ENCODE measurements at places on chromosomes 6 and 20.

GRCh38 chr6:34343806-34344205 lies 48.7 kb downstream of the NUDT3 start:
- DNase-seq: no peak

- DNase-seq: no peak
These were observed 188.3 kb upstream of the MARCKS start for GRCh38 chr6:113668641-113669408.

DNA sequence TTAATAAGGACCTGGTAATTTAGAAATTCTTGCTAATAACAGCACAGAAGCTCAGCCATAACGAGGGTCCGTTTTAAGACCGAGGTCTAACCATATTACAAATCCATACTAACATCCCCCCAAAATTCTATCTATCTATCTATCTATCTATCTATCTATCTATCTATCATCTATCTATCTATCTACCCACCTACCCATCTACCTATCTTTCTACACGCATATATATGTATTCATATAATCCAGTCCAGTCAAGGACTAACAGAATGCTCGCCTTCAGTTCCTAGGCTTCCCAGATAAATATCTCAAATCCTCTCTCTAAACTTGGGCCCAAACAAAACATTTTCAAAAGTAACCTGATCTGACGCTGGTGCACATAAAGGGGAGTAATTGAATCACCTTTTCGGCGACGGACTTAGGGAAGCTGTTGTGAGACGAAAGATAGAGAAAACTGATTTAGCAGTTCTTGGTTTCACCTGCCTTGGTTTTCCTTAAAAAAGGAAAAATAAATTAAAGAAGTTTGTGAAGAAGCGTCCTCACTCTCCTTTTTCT lies 14.5 kb downstream of the HMGN4 start:
- no peak for DNase-seq

DNA sequence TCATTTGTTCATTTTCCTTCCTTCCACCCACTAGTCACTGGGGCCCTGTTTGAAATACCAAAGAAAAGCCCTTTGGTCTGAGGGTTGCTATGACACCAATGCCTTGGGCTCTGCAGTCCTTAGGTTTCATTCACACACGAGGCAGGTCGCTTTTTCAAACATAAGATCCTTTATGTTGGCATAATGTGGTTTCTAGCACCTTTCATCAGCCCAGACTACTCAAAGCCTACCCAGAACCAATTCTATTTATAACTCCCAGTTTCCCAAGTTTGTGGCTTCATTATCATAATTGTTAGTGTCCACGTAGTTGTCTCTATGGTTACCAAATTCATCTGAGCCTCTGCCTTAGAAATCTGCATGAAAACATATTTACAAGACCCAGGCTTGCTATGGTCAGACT lies 6.6 kb upstream of the TP53RK start:
- no peak for DNase-seq

- no peak for DNase-seq
These were observed 13.2 kb upstream of the PXDC1 start for GRCh38 chr6:3764516-3765335.

DNA sequence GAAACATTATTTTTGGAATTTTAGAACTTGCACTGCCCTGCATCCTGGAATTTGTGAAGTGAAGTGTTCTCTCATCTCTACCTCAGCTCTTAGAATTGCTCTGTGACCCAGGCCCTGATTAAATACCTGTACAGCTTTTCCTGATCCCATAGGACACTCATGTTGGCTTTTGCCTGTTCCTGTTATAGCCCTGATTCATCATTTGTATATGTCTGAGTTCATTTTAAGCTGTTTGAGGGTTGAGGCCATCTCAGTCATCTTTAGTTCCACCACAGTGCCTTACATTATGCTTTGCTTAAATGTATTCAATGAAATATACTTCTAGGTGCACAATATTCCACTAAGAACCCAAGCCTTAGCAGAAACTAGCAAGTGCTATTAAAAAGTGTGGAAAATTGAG lies 26.4 kb downstream of the ZFAND3 start:
- no peak for DNase-seq

DNA sequence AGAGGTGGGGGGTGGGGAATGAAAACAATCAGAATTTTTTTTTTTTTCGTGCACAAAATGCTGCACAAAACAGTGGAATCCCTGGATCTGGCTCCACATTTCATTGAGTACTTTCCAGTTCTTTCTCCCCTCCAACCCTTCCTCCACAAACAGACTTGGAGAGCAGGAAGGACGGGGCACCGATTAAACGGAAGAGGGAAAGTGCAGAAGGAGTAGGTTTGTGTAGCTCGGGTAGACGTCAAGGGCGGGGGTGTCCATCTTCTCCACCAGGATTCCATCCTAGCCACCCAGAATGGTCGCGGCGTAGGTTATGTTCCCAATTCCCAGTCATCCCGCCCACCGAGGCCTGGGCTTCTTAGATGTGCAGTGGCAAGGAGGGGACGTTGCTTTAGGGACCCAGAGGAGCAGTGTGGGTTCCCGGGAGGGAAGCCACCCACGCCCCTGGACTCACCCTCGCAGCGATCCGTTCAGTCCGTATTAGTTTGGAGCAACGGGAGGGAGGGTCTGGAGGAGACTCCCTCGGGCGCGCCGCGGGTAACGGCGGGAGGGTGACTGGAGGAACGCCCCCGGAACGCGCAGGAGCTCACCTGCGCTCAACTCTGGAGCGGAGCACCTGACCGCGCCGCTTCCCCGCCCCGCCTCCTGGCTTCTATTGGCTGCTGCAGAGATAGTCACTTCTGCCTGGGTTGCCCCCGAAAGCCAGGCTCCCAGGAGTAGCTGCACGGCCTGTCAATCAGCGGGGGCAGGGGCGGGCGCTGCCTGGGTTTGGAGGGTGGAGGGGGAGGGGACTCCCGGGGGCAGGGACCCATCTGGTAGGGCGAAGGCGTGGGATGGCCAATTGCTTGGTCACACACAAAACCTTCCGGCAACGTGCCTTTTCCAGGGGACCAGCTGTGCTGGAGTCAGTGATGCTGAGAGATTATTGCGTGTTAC lies at the start of gene ENPP5:
ENPP5 (minus strand) TSS at position 624 of the 933 bp plus-strand sequence. CDS start 2,718 bp downstream, outside the sequence.
- no peak for DNase-seq

- DNase-seq: no peak
These were observed 40.1 kb downstream of the OR2B2 start for GRCh38 chr6:27871924-27872638.

GRCh38 chr6:93398723-93399122 lies 20.6 kb downstream of the EPHA7 start:
- DNase-seq: no peak

GRCh38 chr20:43404878-43405277 lies 52.8 kb upstream of the SRSF6 start:
- peak; percentile 26 for DNase-seq

GRCh38 chr6:144215402-144215931 lies 65.2 kb downstream of the STX11 start:
- peak; percentile 16 for DNase-seq

GRCh38 chr6:68054756-68055155 lies 580.3 kb upstream of the ADGRB3 start:
- DNase-seq: no peak

DNA sequence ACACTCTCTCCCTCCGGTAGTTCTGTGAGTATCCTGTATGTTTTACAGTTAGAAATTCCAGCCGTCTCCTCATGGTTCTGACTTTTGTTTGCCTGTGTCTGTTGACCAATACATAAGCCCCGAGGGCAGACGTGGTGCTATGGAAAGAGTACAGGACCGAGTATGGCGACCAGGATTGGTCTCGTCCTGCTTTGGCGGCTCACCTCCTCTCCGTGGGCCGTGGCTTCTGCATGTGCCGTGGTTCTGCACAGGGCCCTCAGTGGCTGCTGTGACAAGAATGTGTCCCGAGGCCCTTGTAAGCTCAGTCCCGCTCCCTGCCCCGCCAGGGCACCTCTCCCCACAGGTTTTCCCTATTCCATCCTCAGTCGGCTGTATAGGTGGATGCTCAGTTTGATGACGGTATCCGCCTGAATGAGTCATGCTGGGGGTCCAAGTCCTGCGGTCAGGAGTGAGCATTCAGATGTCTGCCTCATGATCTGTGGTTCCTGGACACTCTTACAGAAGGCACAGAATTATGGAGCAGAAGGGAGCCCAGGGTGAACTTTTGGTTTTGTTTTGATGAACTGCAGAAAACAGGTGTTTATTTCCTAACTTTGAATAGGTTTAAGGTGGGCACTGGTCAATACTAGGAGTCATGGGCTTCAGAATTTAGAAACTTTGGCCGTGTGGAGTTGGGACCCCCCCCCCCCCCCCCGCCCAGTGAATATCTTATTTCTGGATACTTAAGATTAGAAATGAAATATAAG lies 1.2 kb downstream of the ARFGAP1 start:
- DNase-seq: peak; percentile 92

GRCh38 chr20:25291432-25292133 lies 43.7 kb downstream of the PYGB start:
- DNase-seq: no peak

DNA sequence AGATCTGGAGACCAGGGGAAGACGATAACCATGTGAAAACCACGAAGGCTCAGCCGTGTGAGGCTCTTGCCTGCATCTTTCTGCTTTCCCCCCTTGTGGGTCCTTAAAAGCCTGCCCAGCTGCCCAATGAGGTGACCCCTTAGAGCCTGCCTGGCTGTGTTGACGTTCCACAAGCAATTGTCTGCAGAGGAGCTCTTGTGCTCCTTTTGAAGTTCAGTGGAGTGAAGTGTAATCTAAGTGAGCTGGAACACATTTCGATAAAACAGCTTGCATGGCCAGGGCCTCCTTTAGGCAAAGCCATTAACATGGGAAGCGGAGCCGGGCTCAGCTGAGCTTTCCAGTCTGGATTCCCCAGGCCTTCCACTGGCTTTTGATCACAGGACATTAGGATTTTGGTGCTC lies 27.3 kb upstream of the TCP11 start:
- no peak for DNase-seq

DNA sequence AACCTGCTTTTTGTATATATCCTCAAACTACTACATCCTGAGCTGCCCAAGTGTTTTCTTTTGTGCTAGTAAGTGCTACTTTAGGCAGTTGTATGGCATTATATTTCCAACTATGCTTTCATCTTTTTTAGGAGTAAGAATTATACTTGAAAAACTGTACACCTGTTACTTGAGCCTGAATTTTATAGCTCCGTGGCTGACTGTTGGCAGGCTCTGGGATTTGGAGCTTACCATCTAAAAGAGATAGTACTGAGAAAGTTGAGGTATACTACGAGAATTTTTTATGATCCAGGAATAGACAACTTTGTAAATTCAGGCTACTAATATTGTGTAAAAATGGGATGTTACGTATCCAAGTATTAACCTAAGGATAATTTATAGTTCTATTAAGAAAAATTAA lies 32.4 kb downstream of the RNF217 start:
- DNase-seq: no peak

DNA sequence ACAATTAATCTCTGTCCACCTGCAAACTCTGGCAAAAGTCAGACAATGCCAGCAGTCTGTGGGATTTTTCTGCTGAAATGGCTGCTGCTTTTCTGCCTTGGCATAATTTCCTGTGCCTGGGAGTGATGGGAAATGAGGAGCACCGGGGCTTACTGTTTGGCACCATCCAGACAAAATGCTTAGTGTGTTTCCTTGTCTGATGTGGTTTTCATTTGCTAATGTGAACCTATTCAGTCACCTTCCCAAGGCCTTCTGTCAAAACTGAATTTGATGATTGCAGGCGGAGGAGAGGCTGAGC lies 56.4 kb downstream of the CDH4 start:
- DNase-seq: no peak

DNA sequence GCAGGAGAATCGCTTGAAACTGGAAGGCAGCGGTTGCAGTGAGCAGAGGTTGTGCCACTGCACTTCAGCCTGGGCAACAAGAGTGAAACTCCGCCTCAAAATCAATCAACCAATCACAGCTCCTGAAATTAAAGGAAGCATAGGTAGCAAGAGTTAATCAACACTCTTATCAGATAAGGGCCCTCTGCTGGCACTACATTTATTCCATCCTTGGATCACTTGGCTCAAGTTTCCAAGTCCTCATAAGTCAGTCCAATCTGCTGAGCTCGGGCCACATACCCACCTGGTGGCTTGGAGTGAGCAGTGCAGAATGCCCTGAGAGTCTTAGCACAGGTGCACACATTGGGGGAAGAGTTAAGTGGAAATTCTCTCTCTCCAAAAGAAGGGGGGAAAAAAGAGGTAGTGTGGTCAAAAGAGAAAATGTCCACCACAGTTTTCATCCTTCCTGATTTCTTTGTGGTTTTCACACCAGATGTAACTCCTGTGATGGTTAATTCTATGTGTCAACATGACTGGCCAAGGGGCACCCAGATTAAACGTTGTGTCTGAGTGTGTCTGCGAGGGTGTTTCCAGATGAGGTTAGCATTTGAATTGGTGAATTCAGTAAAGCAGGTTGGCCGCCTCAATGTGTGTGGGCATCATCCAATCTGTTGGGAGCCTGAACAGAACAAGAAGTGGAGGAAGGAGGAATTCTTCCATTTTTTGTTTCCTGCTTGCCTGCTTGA lies 14.2 kb upstream of the FAM8A1 start:
- DNase-seq: no peak

DNA sequence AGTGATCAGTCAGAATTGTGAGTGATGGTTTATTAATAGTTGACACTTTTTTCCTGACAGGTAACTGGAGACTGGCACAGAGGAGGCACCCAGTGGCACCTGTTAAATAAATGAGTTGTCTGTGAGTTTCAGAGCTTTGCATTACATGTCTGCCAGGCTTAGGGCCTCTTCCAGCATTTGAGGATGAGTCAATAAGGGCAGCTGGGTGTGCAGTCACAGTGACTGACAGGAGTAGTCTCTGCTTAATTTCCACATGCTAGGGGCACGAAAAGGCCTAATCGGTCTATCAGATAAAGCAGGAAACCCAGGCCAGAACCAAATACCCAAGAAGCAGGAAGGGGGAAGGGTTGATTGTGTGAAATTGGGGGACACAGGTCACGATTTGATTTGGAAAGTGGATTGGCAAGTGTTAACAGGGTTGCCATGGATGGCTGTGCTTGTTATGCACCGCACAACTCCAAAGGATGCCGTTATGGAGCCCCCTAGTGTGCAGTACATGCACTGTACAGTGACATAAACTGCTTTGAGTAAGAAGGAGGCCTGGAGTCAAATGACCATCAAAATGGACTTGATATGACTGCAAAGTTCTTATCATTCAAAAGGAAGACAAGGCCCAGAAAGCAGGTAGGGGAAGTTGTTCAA lies 111.9 kb upstream of the GGTLC1 start:
- peak; percentile 21 for DNase-seq

DNA sequence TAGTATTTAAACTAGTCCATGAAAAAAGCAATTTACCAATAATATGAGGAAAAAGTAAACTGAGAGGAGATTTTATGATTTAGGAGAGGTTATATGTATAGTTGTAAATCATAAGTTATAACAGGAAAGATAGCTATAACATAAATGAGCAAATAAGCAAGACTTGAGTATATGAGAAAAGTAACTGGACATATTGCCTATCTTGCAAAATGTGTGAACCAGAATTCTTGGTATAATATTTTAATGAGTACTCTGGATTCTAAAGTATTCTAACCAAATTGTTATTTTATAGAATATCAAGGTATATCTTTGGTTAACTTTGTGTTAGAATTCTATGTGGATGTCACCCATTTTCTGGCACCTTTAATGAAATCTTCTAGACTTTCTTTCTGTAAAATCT lies 124.6 kb downstream of the PHF3 start:
- no peak for DNase-seq

- DNase-seq: no peak
These were observed 168.5 kb upstream of the ID4 start for GRCh38 chr6:19668710-19669109.

Data from H54 (cell line).